ENCODE measurements at places on chromosomes 5 and 9.

GRCh38 chr9:122016744-122017143 lies 76.4 kb downstream of the TTLL11 start:
- no peak for DNase-seq

GRCh38 chr5:143629871-143630659 lies 181.9 kb upstream of the HMHB1 start:
- no peak for DNase-seq

DNA sequence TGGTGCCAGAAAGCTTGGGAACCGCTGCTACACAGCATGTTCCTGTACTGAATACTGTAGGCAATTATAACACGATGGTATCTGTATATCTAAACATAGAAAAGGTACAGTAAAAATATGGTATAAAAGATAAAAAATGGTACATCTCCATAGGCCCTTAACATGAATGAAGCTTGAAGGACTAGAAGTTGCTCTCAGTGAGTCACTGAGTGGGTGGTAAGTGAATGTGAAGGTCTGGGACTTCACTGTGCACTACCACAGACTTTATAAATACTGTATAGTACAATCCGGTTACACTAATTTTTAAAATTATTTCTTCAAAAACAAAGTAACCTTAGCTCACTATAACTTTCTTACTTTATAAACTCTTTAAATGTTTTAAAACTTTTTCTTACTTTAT lies 819.9 kb upstream of the GRAMD2B start:
- DNase-seq = no peak

DNA sequence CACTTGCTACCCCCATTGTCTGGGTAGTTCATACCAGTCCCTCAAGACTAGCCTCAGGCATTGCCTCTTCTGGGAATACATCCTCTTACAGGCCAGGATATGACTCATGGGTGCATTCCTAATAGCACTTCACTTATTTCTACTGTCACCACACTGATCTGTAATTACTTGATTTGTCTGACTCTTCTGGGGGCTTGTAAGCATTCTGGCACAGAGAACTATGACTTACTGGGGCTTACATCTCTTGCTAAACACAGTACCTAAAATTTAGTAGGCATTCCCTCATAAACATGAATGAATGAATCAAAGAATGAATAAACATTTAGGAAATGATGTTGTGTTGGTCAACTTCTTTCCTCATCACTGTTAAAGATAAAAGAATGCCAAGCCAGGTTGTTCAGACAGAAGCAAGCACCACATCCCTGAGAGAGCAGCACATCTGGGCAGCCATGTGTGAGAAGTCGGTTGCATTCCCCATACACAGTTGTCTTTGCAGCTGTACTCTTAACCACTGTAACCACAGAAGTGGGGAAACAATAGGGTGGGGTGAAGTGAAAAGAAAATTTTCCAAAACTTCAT lies 27.6 kb downstream of the IL7R start:
- no peak for DNase-seq
